Left colon (tissue), 2 donors: ENCODE measurements at places on chromosomes 5 and 9.

GRCh38 chr5:78419396-78419795, 59.0 kb downstream of the SCAMP1 start:
- DNase-seq: no peak

GRCh38 chr5:6550628-6551027, 82.2 kb downstream of the NSUN2 start:
- DNase-seq: no peak

DNA sequence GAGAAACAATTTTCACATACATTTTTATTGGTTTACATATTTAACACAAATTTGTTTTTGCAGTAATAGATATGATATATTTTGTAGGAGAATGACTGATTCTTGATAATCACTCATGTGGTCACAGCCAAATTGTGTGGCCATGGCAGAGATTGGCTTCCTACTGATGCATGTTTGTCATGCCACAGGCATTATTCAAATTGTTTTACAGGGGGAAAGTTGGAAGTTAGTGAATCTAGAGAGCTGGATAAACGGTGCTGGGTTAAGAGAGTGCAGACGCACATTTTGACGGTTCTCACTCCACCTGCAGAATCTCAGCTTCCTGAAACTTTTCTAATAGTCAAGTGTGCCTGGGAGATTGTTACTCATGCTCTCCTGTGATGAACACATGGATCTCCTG, 91.1 kb upstream of the FBN2 start:
- no peak for DNase-seq

- no peak for DNase-seq
Observed at GRCh38 chr5:68028131-68028727, 187.3 kb upstream of the PIK3R1 start.

- no peak for DNase-seq
Observed at GRCh38 chr5:176553260-176554085, 4.3 kb downstream of the CDHR2 start.

DNA sequence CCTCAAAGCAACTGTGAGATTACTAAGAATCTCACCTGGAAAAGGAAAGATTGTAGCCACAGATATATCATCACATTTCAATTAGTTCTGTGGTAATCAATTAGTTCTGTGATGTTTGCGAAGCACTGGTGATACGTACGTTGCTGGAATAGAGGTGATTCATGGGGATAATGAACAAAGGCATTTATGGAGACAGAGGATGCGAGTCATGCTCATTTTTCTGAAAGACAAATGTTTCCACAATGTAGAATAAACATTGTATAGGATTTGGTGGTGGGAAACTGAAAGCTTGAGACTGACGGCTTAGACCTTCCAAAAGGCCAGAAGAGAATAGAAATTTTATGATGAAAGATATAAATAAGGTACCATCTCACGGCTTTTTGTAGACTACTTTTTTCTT, 507.3 kb upstream of the TYRP1 start:
- DNase-seq: no peak

DNA sequence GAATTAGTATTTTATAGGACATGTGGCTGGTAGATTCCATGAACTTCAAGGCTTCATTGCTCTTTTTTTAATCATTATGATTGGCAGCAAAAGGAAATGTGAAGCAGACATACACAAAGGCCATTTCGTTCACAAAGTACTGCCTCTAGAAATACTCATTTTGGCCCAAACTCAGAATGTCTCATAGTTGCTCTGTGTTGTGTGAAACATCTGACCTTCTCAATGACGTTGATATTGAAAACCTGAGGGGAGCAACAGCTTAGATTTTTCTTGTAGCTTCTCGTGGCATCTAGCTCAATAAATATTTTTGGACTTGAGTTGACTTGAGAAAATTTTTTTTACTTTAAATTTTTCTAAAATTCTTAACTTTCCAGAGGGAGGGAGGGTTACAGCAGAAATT, 12.4 kb downstream of the KCNV2 start:
- no peak for DNase-seq

DNA sequence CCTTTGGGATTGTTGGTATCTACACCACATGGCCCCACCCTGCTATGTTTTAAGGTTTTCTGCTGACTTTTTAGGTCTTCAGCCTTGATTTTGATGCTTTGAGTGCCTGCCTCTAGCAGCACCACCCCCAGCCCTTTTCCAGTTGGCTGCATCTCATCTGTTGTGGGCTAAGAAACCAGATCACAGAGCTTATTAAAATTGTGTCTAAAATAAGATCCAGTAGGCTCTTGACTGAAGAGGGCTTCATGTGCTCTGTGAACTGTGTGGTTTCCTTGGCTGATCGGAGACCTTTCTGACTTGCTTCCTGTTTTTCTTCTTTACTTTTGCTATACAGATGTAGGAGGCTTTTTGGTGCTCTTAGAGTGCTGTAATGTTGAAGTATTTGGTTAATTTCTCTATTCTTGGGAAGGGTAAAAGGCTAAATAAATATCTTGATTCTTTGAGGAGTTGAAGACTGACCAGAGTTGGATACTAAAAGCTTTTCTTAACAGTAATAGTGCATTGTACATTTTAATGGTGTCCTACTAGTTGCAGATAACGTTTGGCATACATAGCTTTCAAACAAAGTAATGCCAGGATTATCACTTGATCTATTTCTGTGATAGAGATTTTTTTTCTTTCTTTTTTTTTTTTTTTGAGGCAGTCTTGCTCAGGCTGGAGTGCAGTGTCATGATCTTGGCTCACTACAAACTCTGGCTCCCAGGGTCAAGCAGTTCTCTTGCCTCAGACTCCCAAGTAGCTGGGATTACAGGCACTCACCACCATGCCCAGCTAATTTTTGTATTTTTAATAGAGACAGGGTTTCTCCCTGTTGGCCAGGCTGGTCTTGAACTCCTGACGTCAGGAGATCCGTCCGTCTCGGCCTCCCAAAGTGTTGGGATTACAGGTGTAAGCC, 4.5 kb downstream of the UBE2D2 start:
- DNase-seq: no peak

GRCh38 chr9:91066042-91066415, 264.4 kb downstream of the SYK start:
- no peak for DNase-seq

GRCh38 chr9:124216474-124217176, 41.1 kb upstream of the NEK6 start:
- peak; percentile 49 for DNase-seq

- no peak for DNase-seq
Observed at GRCh38 chr5:93062548-93062947, 518.5 kb downstream of the NR2F1-AS1 start.

DNA sequence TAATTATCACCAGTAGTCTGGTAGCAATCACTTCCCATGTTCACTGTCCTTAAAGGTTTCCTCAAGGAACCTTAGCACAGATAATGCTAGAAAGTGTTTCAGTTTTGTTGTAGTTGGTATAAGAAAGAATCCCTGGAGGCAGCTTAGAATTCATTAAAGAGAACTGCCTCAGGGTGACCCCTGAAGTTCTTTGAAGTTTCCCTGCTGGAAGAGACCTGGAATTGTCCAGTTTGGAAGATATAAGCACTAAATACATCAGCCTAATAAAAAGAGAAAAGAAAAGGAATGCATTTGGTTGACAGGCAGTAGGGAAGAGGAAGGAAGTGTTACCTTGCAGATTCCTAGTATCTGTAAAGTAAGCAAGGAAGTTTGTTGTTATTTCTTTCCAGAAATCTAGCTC, 999.6 kb upstream of the DMAC1 start:
- DNase-seq: no peak

DNA sequence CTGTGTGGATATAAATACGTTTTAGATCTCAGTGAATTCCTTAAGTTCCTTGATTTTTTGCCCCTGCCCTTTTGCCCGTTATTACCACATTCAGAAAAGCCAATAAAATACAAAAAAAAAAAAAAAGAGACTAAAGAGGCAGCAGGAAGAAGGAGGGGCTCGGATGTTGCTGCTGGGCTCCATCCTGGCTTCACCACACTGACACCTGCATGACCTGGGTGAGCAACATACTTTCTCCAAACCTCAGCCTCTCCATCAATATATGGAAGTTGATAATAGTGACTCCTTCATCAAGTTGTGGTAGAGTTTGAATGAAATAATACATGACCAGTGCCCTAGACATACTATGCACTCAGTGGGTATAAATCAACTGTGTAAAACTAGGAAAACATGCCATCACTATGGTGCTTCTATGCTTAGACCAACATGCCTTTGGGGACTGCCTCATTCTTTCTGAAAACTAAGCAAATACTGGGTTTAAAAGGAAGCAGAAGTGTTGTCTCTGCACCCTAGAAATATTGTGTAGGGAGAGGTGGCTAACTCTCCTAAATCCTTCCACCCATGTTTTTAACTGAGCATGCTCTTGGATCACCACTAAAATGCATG, 243.0 kb downstream of the PIK3R1 start:
- no peak for DNase-seq

GRCh38 chr5:9495121-9495520, 50.8 kb downstream of the SEMA5A start:
- DNase-seq: no peak

DNA sequence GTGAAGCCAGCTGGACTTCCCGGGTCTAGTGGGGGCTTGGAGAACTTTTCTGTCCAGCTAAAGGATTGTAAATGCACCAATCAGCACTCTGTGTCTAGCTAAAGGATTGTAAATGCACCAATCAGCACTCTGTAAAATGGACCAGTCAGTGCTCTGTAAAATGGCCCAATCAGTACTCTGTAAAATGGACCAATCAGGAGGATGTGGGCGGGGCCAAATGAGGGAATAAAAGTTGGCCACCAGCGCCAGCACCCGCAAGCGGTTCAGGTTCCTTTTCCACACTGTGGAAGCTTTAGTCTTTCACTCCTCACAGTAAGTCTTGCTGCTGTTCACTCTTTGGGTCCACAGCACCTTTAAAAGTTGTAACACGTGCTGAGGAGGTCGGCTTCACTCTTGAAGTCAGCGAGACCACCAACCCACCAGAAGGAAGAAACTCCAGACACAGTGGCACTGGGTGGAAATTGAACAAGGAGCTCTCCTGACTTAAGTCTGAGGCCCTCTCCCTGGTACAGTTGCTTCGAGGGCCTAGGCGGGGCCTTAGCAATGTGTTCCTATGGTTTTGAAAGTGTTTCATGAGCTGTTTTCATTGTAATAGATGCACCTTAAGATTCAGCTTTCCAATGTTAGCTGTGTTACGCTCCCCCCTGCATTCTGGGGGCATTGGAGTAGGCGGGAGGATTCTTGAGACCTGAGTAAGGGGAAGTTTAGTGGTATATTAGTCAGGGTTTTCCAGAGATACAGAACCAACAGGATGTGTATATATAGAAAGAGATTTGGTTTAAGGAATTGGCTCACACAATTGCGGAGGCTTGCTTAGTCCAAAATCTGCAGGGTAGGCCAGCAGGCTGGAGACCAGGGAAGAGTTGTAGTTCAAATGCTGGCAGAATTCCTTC, 21.5 kb upstream of the MYO10 start:
- DNase-seq: no peak

DNA sequence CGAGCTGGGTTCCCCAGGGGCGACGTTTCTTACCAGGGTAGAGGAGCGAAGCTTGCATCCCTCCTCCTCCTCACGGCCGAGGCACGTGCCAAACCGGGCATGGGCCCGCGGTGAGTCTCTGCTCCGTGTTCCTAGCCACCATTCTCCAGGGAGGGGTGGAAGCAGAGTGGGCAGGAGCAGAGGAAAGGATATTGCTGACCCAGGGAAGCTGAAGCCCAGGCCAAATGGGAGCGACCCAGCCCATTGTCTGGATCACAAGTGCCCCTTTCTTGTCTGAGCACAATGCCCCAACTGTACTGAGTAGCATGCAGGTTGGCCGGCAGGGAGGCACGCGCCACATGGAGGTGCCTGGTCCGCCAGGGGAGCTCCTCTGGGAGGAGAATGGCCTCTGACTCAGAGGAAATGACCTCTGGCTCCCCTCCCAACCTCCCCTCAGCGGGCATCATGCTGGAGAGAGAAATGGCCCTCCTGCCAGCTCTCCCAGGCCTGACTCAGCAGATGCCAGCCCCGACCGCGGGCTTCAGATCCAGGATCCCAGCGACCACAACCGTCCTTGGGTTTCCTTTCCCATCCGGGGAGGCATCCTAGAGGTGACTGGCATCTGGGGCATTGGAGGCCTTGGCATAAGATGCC, 1.1 kb downstream of the PRR7 start:
- peak; percentile 46 for DNase-seq

GRCh38 chr5:128144491-128144890, 60.9 kb downstream of the SLC12A2 start:
- DNase-seq: no peak

GRCh38 chr9:27395484-27395921, 98.6 kb upstream of the EQTN start:
- no peak for DNase-seq

GRCh38 chr9:99796231-99796630, 25.5 kb upstream of the NR4A3 start:
- DNase-seq: no peak

DNA sequence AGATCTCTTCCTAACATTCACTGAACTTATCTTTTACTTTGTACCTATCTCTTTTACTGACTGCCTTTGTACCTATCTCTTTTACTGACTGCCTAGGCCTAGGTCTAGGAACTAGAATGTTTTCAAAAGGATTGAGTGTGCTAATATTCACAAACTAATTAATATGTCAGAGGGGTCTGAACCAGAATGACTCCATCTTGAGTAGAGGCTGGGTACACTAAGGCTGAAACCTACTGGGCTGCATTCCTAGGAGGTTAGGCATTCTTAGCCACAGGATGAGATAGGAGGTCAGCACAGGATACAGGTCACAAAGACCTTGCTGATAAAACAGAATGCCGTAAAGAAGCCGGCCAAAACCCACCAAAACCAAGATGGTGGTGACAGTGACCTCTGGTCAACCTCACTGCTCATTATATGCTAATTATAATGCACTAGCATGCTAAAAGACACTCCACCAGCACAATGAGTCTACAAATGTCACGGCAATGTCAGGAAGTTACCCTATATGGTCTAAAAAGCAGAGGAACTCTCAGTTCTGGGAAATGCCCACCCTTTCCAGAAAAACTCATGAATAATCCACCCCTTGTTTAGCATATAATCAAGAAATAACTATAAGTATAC, 2.5 kb upstream of the RHOBTB3 start:
- no peak for DNase-seq

GRCh38 chr5:20369518-20369885, 381.5 kb upstream of the CDH18 start:
- DNase-seq: no peak
